NCI-H1417 (cell line): ENCODE measurements at places on chromosomes 2 and 18.

- DNase-seq: no peak
Observed at GRCh38 chr2:138516030-138516704, 14.6 kb downstream of the SPOPL start.

DNA sequence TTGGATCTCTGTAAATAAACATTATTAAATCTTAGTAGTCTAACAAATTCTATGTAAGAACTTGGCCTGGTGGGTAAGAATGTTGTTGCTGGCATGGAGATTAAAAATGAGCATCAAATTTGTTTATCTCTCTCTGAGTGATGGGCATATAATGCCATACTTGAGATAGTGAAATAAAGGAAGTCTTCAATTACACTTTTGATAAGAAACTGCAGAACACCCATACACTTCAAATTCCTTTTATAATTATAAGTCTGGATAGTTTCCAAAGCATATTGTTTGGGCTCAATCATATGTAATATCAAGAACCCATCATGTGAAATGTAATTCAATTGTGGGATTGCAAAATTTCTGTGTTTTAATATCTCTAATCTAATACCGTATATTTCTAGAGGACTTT lies 47.4 kb upstream of the PARD3B start:
- DNase-seq: no peak

- no peak for DNase-seq
Observed at GRCh38 chr2:174580951-174581350, 16.7 kb downstream of the WIPF1 start.

- DNase-seq: no peak
Observed at GRCh38 chr2:164514491-164514890, 106.8 kb downstream of the GRB14 start.

DNA sequence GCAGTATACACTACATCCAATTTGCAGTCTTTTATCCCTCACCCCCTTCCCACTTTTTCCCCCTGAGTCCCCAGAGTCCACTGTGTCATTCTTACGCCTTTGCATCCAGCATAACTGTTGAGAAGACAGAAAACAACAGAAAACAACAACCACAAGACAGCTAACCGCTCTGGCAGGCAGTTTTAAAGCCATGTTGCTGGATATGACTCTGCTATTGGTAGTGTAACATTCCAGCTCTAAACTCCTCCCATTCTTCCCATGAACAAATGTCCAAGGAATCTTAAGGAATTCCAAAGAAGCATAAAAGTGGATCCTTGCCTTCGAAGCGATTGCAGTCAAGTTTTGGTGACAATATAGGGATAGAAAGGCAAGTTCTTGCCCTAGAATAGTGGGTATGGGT lies 599.1 kb downstream of the NYAP2 start:
- no peak for DNase-seq

DNA sequence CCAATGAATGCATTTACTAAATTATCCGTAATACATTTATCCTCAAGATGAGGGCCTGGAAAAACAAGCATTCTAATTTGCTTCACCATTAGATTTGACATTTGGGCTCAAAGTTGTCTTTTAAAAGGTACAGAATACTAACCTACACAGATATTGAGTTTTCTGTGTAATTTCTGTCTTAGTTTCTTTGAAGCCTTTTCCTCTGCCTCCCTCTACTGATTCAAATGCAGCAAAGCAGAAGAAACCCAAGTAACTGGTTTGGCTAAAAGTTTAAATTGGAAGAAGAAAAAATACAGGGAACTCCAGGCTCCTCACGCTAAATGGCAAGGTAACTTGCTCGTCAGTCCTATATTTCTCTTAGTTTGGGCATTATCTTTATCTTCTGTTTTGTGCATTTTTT lies 53.3 kb upstream of the SLC5A7 start:
- no peak for DNase-seq

- no peak for DNase-seq
Observed at GRCh38 chr2:176467595-176467994, 198.4 kb downstream of the MTX2 start.

DNA sequence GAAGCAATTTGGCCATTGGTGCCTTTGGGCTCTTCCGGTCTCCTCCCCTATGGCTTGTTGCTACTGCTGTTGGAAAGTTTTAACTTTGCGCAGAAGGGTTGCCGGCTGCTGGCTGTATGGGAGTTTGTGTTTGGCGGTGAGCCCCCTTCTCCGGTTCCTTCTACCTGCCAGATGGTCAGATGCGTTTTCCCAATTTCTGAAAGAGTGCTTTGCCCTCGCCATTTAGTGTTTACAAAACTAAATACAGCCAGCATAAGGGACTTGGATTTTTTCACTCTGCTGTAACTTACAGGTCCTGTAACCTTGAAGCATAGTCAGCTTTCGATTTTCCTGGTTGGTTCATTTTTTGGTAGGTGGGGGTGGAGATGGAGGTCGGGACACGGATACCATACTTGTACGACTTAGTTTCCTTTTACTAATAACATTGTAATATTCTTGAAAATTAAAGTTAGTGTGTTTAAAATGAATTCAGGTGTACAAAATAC lies 604 bp downstream of the COQ10B start:
- no peak for DNase-seq

DNA sequence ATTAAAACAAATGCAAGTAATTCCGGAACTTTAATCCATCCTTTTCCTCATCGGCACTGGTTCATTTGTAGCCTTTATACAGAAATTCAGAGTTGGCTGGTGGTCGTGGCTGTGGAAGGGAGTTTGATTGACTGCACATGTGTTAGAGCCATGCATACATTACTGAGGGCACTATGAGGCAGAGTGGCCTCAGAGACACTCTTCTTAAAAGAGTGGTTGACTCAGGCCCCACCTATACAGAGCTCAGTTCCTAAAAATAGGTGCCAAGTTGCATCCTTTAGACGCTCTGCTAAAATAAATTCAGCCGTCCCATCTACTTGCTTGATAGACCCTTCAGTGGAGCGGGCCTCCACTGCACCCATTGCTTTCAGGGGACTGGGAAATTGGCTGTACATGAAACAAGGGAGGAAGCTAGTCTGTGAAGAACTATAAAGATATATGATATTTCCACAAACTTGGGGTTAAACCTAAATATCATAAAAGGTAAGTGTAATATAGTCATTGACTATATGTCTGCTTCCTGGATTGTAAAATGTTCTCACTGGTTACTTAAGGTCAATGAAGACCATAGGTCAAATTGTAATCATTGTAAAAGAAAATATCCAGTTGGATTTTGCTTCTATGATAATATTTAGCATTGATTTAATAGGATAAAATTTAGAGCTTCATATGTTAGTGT lies 298.9 kb downstream of the XIRP2 start:
- no peak for DNase-seq

DNA sequence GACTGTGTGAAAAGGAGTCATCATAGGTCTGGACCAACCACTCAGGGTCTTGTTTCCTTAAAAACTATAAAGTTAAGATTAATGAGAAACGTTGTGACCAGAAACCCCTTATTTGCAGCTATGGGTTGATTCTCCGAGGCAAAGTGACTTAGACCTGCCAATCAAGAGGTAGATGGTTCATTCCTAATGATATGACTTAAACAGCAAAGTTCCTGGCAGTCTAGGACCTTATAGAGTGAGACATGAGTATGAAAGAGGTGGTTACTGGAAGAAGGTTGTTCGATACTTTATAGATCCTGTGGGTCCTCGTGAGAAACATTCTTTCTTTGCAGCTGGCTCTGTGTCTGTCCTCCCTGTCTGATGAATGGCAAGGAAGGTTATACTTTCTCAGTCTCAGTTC lies 8.0 kb downstream of the SFXN5 start:
- no peak for DNase-seq

DNA sequence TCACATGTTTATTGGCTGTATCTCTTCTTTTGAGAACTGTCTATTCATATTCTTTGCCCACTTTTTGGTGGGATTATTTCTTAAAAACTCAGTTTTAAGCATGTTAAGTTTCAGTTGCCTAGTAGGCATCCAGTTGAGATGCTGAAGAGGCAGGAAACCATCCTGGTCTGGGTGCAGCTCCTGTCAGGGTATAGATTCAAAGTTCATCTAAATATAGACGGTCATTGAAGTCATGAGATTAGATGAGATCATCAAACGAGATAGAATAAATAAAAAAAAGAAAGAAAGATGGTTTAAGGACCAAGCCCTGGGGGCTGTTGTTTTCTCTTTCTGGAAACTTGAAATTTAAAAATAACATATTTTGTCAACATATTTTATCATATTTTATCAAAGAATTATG lies 9.2 kb upstream of the DNAH7 start:
- no peak for DNase-seq

DNA sequence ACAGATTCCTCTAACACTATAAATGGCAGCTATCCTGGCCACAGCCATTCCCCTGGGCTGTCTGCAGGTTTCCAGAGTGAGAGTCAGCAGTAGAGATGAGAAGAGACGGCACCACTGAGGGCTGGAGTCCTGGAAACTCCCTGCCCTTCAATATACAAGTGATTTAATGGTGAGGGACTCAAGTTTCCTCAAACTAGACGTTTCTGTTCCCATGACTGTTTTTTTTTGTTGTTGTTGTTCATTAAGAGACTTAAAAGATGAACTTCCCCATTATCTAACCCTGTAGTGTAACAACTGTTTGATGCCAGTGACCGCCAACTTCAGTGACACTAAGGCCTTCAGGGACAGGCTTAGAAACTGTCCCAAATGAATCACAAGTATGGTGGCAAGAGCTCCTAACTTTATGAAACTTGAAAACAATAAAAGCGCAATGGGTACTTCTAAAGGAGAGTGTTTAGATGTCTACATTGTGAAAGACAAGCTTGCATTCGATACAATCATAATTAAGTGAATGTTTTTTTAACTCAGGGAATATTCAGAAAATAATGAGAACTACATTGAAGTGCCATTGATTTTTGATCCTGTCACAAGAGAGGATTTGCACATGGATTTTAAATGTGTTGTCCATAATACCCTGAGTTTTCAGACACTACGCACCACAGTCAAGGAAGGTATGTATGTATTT lies 34.0 kb downstream of the IL1R2 start:
- DNase-seq: no peak

DNA sequence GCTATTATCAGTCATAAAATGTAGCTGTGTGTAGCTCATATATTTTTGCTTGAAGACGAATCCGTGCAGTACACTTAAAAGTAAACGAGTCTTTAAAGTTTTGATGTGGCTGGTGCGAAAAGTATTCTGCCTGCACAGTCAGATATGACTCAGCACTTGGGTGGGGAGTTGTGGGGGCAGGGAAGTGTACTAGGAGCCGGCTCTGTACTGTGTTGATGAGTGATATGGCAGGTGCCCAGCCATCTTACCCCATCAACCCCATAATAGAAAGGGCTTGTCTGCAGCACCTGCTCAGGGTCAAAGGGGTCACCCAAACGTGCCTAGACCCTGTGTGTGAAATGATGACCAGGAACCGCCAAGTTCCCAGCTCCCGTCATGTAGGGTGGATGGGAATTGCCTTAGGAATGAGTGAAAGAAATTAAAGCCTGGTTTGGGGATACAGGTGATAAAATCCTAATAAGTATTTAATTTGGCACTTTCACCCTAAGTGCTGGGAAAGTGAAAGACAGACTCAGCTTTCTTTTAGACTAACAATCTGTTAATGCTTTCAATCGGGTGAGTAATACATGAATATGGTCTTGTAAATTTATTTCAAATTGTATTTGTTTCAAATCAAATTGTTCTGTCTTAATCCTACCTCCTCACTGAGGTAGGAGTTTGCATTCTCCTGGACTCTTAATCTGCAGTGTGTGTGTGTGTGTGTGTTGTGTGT lies 48.0 kb downstream of the BCL2L11 start:
- no peak for DNase-seq

DNA sequence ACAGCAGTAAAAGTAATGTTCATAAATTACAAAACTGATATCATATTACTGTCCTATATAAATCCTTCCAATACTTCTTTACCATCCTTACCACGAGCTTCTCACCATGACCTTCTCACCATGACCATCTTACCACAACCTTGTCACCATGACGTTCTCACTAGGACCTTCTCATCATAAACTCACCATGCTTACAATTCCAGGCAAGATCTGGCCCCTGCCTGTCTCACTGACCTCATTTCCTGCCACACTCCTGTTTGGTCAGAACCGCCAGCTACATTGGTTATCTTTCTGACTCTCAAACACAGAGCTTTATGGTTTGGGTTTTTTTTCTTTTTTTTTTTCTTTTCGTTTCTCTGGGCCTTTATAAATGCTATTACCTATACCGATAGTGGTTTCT lies 827.6 kb downstream of the RNF144A start:
- no peak for DNase-seq

- no peak for DNase-seq
Observed at GRCh38 chr2:44456946-44457345, 95.2 kb downstream of the CAMKMT start.

DNA sequence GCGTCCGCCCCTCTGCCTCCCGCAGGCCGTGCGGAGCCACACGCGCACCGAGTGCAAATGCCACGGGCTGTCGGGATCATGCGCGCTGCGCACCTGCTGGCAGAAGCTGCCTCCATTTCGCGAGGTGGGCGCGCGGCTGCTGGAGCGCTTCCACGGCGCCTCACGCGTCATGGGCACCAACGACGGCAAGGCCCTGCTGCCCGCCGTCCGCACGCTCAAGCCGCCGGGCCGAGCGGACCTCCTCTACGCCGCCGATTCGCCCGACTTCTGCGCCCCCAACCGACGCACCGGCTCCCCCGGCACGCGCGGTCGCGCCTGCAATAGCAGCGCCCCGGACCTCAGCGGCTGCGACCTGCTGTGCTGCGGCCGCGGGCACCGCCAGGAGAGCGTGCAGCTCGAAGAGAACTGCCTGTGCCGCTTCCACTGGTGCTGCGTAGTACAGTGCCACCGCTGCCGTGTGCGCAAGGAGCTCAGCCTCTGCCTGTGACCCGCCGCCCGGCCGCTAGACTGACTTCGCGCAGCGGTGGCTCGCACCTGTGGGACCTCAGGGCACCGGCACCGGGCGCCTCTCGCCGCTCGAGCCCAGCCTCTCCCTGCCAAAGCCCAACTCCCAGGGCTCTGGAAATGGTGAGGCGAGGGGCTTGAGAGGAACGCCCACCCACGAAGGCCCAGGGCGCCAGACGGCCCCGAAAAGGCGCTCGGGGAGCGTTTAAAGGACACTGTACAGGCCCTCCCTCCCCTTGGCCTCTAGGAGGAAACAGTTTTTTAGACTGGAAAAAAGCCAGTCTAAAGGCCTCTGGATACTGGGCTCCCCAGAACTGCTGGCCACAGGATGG lies 7.1 kb upstream of the WNT10A start:
- DNase-seq: no peak

- DNase-seq: no peak
Observed at GRCh38 chr2:233385489-233386044, 31.3 kb downstream of the DGKD start.

GRCh38 chr2:239002591-239002953 lies 154.7 kb downstream of the TWIST2 start:
- DNase-seq: no peak

GRCh38 chr2:198214114-198214596 lies 409.8 kb downstream of the PLCL1 start:
- DNase-seq: no peak

GRCh38 chr2:4192119-4192518 lies 488.7 kb downstream of the DCDC2C start:
- no peak for DNase-seq

- no peak for DNase-seq
Observed at GRCh38 chr2:48448274-48449061, 81.5 kb upstream of the STON1 start.

GRCh38 chr2:180012523-180012922 lies 5.4 kb upstream of the CWC22 start:
- DNase-seq: no peak
